NCI-H1694 (cell line): ENCODE measurements at places on chromosomes 3 and 15.

GRCh38 chr3:30941342-30941741 is 46.9 kb upstream of the GADL1 start:
- DNase-seq = no peak

- no peak for DNase-seq
These were observed 656.3 kb upstream of the TGFBR2 start for GRCh38 chr3:29949940-29950616.

- DNase-seq = no peak
These were observed 1.3 kb downstream of the ISL2 start for GRCh38 chr15:76337696-76338485.

GRCh38 chr3:37700466-37701248 is 161.0 kb upstream of the CTDSPL start:
- no peak for DNase-seq

DNA sequence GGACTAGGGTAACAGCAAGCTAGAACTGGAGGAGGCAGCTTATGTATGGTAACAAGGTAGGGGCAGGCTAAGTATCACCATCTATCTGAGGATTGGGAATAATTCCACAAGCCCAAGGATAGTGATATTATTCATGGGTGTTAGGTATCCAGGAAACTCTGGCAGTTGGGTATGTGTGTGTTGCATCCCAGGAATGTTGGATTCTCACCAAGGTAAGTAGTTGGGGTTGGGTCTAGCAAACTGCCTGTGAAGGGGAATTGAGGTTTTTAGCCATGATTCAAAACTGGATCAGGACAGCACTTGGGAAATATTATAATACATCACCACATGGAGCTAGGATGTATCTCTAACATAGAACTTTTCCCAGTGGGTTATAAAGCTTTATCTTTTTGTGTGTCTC is 626.4 kb upstream of the GOLIM4 start:
- DNase-seq = no peak

DNA sequence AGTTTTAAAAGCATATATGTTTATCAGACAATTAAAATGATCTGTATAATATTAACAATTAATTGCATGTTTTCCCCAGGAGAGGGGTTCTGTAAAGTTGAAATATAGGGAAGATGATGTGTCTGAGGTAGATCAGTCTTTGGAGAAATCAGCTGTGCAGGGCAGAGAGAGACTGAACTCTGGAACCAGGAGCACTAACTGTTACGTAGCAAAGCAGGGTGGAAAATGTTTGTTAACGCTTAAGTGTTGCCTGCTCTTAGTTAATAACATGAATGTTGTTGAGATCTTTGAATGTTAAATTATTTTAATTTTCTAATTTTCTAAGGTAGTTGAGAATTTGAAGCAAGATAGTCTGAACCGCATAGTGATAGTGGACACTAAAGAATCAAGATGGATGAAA is 57.5 kb downstream of the NEO1 start:
- no peak for DNase-seq

GRCh38 chr3:64815195-64815631 is 127.4 kb upstream of the ADAMTS9 start:
- no peak for DNase-seq

GRCh38 chr3:66019896-66020295 is 18.8 kb downstream of the MAGI1 start:
- DNase-seq = no peak

DNA sequence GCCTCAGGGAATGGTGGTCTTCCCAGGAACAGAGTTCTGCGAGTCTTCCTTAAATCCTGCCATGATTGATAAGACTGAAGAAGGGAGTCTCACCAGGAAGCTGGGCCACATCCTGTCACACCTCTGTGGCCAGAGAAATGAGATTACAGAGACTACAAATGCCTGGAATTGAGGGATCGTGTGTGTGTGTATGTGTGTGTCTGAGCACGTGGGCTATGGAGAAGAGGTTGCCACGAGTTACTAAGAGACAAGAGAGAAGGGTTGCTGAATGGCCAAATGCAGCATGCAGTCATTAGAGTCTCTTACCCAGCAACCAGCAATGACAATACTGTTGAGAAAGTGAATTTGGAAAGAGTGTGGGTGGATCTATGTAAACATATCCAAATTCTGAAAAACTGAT is 443.1 kb downstream of the MFSD1 start:
- no peak for DNase-seq

- no peak for DNase-seq
These were observed 6.5 kb upstream of the DNASE1L3 start for GRCh38 chr3:58217209-58217811.

DNA sequence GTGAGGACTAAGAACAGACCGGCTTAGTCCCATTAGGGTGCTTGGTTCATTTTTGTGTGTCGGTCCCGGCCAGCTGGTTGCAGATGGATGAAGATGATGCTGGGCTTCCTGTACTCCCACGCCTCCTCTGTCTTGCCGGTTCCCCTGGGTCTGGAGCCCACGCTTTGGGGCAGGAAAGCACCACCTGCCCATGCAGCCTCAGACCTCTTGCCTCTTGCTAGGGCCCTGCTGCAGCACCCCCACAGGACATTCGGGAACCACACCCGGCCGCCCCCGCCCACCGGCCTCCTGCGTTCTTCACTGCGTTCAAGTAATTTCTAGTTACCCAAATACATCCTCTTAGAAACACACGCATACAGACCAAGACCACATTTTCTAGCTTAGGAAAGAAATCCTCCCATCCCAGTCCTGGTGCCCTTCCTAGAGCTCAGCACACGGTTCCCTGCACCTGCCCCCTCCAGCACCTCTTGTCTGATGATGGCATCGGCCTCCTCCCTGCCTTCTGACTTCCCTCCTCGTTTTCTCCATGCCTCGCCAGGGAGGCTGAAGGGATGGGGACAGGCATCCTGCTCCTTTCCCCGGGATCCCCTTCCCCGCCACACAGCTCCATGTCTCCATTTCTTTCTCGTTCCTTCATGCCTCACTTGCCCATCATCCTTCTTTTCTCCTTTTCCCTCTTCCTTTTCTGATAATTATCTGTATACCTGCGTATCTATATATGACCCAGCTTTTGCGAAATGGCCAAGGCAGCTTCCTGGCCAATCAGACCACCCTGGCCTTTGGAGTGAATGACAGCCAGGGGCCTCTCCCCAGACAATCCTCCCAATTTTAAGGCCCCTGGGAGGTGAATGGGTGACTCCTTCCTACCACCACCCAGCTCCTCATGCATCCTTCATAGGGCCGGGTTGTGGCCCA is 30.9 kb downstream of the FAM3D start:
- no peak for DNase-seq

DNA sequence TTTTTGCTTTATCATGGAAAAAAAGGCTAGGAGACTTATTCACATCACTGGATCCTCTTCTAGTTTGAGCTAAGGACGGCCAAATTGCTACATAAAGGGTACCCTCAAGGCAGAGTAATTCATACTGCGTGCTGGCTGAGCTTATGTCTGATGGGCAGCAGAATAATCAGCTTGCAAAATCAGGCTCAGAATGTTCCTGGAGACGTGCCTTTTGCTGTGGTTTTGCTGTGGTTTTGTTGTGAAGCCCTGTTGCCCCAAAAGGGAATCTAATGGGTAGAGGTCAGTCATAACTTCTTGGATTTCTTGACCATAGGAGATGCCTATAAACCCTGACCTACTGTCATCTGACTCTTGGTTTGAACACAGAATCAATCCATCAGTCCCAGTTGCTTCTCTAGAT is 189.9 kb downstream of the SOX2 start:
- no peak for DNase-seq

- DNase-seq = no peak
These were observed 10.9 kb upstream of the RFT1 start for GRCh38 chr3:53140847-53141845.

DNA sequence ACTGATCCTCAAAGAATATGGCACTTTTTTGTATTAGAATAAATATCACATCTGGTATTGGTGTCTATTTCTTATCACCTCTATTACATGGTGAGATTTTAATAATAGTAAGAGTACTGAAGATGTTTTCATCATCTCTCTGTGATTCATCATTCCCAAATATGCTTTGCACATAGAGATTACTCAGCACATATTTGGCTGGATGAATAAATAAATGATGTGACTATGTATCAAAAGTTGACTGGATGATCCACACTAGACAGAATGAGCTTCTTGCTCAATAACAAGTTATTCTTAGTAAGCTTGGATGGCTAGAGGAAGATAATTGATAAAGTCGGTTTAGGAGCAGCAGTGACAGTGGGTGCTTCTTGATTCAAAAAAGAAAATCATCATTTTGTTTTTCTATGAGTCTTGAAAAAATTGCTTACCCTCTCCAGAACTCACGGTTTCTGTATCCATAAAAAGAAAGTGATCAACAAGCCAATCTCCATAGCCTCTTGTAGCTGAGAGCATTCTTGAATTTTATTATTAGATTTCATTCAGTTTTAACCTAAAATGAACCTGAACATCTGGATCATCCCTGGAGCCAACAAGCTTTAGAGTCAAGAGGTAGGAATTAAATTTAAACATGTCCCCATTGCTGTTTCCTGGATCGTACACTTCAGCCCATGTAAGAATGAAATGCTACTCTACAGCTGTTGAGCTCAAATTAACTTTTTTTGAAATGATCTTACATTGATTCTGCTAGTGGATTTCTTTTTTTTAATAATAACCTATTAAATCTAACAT is 104.8 kb upstream of the OSTN start:
- DNase-seq = no peak

- no peak for DNase-seq
These were observed 343.5 kb upstream of the ICE2 start for GRCh38 chr15:60822403-60822802.

- no peak for DNase-seq
These were observed 300.4 kb upstream of the STT3B start for GRCh38 chr3:31232055-31233025.

- no peak for DNase-seq
These were observed 14.8 kb upstream of the LCTL start for GRCh38 chr15:66580643-66581042.

DNA sequence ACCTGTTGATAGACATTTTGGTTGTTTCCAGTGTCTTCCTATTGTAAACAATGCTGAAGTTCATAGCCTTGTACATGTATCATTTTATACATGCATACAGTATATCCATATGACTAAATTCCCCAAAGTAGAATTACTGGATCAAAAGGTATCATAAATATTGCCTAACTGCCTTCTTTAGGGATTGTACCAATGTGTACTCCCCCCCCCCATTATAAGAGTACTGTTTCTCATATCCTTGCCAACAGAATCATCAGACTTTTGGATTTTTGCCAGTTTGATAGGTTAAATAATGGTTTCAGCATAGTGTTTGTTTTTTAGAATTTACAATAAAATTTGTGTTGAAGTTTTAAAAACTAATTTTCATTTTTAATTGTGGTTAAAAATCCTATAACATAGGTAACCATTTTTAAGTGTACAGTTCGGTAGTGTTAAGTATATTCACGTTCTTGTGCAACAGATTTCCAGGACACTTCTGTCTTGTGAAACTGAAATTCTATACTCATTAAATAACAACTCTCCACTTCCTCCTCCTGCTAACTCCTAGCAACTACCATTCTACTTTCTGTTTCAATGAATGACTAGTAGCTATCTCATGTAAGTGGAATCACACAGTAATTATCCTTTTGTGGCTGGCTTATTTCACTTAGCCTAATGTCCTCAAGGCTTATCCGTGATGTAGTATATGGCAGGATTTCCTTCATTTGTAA is 30.8 kb upstream of the MAP3K13 start:
- DNase-seq = no peak

DNA sequence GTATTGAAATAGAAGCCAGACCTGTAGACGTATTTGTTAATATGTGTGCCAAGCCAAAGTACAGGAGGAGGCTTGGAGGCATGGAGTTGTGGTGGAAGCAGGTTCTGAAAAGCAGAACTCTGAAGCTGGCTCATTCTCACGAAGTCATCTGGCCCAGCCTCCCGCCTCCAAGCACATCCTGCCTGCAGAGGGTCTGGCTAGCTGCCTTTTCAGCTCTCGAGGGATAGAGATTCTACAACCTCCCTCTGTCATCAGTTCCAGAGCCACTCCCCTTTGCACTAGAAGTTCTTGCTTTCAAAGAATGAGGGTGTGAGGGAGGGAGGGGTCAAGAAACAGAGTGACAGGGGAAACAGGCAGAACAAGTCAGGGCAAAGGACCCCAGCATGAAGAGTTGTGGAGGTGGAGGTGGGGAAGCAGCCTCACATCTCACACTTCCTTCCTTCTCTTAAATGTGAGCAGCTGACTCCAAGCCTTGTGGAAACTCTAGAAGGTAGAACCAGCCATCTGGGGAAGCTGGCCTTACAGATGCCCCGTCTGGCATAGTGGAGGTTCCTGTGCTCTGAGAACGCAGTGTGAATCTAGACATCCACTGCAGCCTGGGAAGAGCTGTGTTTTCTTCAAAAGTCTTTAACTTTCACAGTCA is 95.3 kb downstream of the SLC49A4 start:
- peak; percentile 8 for DNase-seq

- DNase-seq = no peak
These were observed 203.7 kb downstream of the TJP1 start for GRCh38 chr15:29618586-29618985.

- no peak for DNase-seq
These were observed 685 bp upstream of the FOXB1 start for GRCh38 chr15:60003243-60004008.

GRCh38 chr3:129348734-129349133 is 70.1 kb downstream of the HMCES start:
- DNase-seq = no peak

DNA sequence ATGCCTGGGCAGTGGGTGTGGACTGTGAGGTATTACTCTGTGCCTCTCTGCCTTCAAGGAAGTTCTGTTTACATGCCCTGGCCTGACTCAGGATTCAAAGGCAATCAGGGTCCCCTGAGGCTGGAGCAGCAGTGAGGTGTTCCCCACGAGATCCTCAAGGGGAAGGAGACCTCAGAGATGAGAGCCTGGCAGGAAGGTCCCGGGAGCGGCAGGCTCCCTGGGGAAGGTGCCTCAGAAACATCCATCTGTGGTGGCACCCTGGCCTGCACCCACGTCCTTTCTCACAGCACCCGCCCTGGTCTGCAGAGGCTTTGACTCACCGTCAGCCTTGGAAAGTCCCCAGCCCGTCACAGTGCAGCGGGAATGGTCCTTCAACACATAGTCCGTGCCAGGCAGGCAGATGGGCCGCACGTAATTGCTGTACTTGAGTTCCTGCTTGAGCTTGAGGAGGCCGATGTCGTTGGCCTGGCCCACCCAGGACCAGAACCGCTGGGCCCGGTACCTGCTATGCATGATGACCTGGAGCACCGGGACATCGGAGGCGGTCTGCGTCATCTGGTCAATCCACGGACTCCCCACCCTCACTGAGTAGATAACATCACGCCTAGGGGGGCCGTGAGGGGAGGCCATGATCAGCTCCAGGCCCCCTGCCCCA is 3.6 kb downstream of the PRSS50 start:
- DNase-seq = no peak

DNA sequence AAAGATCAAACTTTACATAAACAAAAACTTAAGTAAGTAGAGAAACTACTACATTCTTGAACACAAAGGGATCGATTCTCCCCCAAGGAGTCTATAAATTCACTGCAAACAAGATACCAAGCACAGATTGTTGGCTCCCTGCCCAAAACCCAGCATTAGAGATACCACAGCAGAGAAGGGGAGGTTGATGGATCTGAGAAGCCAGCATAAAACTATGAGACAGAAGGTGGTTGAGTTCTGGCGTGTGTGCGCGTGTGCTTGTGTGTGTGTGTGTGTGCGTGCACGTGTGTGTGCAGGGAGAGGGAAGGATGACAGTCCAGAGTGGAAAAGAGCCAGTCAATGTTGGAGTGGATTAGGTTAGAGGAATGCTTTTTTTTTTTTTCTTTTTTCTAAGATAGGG is 143.2 kb upstream of the PRR20G start:
- DNase-seq = peak; percentile 91
